KBM-7 (cell line): ENCODE measurements at places on chromosomes 3 and 15.

GRCh38 chr15:94205366-94205765 is 26.0 kb upstream of the MCTP2 start:
- peak; percentile 77 for DNase-seq

DNA sequence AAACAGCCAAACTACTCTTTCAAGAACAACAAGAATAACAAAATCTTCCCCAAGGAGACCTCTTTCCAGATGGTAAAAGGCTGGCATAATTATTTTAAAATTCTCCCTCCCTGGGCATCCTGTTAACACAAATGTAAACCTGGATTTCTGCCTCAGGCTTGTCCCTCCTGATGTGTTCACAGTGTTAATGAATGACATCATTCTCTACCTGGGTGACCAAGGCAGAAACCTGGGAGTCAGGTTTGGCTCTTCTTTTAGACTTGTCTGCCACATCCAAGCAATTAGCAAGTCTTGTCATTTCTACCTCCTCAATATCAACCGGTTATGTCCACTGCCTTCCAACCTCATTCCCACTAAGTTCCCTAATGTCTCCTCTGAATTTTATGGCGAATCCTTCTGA is 368.7 kb upstream of the TBL1XR1 start:
- DNase-seq = no peak

GRCh38 chr3:197023241-197023997 is 6.2 kb downstream of the MELTF start:
- peak; percentile 88 for DNase-seq

DNA sequence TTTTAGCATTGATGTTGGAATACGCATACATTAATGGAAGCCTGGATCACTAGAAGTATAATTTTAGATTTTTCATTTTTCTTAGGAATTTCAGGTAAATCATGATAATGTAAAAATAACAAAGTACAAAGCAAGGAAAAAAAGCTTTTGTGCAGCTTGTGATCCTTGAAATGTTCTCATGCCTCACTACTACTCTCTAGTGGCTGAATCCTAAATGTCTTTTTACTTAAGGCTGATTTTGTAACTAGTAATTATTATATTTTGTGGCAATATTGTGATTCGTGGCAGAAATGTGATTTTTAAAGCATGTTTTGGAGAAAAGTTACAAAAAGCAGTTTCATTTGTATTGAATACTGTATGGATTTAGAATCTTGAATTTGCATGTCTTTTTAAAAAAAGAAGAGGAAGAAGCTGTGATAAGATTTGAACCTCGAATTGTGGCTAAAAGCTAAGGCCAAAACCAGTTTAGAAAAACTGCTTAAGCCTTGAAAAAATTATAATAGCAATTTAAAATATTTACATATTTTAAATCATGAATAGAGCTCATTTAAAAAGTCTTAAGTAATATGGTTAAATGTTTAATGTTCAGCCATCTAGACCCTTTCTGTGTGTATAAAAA is 39.0 kb downstream of the U2SURP start:
- peak; percentile 35 for DNase-seq

GRCh38 chr15:51737522-51738305 is at the start of gene LYSMD2:
LYSMD2 (minus strand) TSS chr15:51737655; CDS start chr15:51737622, 33 bp downstream.
- peak; percentile 77 for DNase-seq

GRCh38 chr3:179281825-179282224 is 30.9 kb upstream of the KCNMB3 start:
- DNase-seq = no peak

- no peak for DNase-seq
Measured at GRCh38 chr15:52163321-52164190, 27.6 kb downstream of the GNB5 start.

DNA sequence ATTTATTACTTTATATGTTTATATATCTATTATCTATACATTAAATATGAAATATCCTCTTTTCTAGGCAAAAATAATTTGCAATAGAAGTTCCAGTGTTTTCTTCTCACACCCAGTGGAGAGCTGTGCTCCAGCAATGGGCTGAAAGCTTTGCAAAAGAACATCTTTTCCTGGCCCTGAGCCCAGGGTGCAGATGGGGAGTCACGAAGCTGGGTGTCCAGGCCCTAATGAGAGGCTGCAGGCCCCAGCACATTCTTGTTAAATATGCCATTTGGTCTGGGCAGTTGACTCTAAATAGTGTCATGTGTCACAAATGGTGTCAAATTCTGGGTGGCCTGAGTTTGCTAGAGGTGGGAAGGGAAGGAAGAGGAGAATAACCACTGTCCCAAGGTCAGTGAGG is 5.7 kb downstream of the NTRK3 start:
- no peak for DNase-seq

DNA sequence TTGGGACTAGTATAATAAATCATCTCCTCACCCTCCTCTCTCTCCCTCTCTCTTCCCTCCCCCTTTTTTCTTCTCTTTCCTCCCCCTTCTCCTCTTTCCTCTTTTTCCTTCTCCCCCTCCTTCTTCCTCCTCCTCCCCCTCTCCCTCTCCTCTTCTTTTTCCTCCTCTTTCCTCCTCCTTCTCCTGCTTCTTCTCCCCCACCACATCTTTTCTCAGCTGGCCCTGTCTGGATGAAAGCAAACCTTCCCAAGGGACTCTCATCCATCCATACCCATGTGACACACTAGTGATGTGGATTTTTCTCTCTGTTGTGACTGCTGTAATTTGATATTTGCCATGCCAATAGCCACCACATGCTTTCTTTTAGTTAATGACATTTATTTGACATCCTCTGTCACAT is 127.2 kb downstream of the EBLN2 start:
- no peak for DNase-seq

DNA sequence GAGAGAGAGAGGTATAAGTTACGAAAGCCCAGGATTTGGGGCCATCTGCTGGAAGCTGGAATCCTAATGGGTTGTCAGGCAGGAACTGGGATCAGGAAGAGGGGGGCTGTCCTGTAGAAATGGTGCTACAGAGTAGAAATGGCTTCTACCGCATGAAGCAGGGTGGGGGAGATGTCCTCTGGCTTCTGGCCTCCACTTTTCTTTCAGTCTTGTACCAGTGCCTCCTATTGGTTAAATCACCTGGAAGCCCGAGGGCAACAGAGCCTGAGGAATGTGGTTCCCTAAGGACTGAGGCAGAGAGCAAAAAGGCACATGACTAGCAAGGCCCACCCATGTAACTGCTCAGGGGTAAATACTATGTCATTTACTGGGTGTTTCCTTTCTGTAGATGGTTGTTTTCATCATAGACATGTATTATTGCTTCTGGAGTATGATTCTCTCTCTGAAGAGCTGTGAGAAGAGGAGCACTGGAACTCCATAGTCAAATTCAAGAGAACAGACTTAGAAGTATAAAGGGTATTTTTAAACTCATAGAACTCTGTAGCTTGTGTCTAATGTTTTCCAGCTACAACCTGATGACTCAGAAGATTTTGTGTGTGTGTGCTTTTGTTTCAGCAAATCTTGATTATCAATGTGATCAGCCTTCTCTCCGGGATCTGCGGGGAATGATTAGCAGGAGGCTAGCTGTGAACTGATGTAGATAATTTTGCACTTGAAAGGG is 20.2 kb upstream of the MITF start:
- DNase-seq = no peak

- DNase-seq = no peak
Measured at GRCh38 chr3:177610686-177611633, 413.7 kb upstream of the TBL1XR1 start.

- no peak for DNase-seq
Measured at GRCh38 chr3:3189102-3189727, 9.7 kb upstream of the CRBN start.

DNA sequence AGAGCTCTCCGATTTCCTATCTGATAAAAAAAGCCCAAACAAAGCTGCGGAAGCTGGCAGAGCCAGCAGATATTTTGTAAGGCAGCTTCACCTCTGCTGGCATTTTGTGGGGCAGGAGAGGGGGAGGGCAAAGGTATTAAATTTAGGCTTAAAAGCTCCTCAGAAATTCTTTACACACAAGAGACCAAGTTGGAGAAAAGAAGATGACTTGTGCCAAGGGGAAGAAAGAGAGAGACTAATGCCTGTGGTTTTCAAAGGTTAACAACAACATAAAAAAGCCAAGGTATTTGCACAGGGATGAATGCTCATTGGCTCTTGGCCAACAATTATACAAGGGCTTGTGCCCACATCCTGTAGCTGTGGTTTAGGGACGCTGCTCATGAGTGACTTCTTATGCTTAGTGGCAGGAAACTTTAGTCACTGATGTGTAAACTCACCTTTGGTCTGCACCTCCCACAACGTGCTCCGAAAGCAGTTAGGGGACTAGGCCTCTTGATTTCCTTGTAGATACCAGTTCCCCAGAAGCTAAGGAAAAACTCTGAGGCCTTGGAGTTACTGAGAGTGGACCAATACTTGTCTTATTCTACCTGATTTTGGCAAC is 152.9 kb downstream of the TPRG1 start:
- peak; percentile 87 for DNase-seq

DNA sequence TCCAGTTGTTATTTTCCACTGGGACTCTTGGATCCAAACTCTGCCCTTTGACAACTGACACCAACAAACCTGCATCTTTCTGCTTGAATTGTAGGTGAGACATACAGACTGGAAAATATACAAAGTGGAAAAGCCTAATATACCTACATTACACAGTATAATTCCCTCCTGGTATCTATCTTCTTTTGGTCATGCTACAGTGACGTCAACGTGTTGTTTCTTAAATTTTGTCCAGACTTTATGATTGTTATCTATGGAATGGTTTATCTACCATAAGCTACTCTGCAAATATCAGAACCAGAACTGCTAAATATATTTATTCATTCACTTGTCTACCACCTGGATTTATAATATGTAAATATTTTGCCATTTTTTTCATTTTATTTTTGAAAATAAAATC is 264.3 kb upstream of the ZPLD1 start:
- DNase-seq = no peak

DNA sequence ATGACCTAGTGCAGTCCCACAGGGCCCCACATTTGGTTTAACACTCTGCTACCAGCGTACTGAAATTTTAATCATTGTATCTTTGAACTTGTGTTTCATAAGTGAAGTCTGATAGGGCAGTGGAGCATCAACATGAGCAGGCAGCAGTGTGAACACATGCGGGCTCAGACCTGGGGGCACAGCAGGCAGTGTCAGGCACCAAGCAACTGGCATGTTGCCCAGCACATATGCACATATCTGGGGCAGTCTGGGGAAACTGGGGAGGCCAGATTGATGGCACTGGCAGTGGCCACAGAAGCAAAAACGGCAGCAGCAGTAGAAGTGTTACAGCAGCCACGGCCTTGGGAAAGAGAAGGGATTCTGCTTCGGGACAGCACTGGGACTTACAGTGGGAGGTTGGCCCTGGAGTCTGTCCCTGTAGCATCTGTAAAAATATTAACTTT is 353.9 kb upstream of the KCNMB2 start:
- no peak for DNase-seq

GRCh38 chr3:157231071-157231470 is 71.1 kb upstream of the CCNL1 start:
- DNase-seq = no peak

- no peak for DNase-seq
Measured at GRCh38 chr15:69616558-69616957, 163.9 kb downstream of the RPLP1 start.

GRCh38 chr15:37009288-37009687 is 91.1 kb downstream of the MEIS2 start:
- DNase-seq = no peak

DNA sequence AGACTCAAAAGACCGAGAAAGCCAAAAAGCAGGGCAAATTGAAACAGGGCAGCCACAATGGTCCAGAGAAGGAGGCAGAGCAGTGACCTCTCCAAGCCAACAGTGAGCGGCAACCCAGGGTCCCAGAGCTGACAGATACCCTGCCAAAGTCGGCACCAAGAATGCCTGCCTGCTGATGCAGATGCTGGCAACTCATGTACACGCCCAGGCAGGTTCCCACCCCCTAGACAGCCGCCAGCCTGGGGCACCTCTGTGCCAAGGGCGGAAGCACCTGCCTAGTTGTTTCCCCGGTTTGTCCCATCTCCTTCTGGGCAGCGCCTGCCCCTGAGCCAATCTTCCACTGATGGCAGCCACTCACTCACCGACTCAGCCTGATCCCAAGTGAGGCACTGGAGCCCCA is 22.1 kb downstream of the KLHL25 start:
- no peak for DNase-seq

- DNase-seq = no peak
Measured at GRCh38 chr3:183033746-183034145, 53.4 kb upstream of the DCUN1D1 start.
